ENCODE measurements at places on chromosomes 6 and 20.
A peak's percentile ranks its signal among the peaks of the same experiment; 100 is the strongest.

GRCh38 chr6:24929242-24929641, 6.5 kb downstream of the RIPOR2 start:
- DNase-seq = no peak

DNA sequence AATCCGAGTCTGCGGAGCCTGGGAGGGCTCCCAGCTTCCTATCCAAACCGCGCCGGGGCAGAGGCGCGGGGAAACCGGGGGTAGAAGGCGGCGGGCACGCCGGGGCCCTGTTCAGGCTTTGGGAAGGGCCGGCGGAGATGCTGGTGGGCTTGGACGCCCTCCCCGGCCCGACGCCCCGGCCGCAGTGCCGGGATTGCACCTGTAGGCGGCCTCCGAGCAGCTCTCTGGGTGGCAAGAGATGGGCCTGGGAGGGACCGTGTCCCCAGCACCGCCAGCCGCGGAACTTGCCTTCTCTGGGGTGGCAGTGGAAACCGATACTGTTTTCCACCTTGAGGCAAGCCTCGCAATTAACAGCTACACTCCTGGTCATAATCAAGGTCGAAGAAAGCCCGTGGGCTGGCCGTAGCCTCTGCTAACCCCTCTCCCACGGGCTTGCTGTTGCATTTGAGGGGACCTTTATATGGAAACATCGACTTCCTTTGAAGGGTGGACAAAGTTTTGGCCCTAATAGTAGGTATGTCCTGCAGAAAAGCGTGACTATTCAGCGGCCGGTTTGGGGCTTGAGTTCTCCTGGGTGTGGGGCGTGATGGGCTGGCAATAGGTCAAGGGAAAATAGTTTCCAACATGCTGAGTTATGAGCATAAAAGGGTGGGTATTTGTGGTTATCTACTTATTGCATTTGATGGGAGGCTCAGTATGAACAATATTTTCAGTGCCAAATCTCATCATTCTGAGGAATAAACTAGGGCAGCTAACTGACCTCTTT, 1.1 kb upstream of the JAG1 start:
- peak; percentile 65 for DNase-seq

DNA sequence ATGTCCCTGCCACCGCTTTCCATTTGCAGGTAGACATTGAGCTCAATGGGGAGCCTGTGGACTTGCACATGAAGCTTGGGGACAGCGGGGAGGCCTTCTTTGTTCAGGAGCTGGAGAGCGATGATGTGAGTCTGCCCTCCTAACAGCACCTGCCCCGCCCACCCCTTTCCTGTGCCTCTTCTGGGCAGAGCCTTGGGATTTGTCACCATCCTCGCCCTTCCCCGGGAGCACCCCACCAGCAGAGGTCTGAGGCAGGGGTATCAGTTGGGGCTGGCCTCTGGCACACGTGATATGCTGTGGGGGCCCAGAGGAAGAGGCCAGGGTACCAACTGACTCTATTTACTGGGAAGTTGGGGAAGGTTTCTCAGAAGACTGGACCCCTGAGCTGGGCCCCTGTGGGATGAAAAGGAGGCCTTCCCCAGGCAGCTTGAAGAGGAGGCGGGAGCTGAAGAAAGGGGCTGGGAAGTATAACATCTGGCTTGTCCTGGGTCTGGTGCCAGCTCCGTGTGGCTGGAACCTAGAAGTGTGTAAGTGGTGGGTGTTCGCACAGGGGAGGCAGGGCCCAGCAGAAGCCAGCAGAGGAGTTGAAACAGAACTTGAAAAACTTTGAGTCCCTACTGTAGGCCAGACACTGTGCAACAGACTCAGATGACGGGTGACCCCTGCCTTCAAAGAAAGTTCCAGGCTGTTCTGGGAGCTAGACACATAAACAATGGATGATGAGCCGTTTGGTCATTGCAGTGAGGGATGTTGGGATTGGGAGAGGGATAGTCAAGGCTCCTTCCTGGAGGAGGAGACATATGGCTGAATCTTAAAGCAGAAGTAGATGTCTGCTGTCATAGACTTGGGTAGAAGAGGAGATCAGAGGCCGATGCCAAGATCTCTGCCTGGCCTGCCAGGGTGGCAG, 7.2 kb downstream of the LPIN3 start:
- no peak for DNase-seq

GRCh38 chr20:1456300-1456699, 10.3 kb downstream of the NSFL1C start:
- no peak for DNase-seq

- no peak for DNase-seq
Measured at GRCh38 chr20:35334311-35335101, 42.3 kb upstream of the FAM83C start.

DNA sequence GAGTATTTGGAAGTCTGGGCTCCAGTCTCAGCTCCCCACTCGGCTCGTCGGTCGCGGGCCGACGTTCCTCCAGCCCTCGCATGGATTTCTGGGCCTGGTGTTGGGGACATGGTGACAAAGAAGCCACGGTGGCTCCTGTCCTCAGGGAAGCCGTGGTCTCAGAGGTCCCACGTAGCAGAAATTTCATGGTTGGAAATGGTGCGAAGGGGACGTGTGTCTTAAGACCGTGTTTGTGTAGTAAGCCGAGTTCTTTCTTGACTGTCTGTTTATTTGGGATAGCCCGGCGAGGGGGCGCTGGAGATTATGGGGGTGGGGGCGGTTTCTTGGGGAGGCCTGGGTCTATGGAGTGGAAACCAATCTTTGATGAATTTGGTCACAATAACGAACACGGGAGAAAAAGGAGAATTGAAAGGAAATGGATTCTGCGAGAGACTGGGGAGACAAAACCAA, 23.5 kb upstream of the MAP3K7 start:
- DNase-seq = no peak

DNA sequence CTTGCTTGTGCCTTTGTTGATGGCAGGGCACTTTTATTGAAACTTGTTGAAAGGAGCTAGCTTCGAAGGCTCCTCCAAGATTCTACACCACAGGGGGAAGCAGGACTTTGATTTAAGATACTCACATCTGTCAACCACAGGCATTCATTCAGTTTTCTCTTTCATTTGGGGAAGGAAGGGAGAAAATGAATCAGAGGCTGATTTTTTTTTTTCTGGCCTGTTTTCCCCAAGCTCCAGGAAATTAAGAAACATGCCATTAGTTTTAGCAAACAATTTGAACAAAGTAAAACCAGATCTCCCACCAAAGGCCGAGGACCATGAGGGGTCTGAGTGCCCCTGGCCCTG, 8.7 kb upstream of the APCDD1L start:
- no peak for DNase-seq

- no peak for DNase-seq
Measured at GRCh38 chr6:33633462-33634158, 12.5 kb downstream of the ITPR3 start.

DNA sequence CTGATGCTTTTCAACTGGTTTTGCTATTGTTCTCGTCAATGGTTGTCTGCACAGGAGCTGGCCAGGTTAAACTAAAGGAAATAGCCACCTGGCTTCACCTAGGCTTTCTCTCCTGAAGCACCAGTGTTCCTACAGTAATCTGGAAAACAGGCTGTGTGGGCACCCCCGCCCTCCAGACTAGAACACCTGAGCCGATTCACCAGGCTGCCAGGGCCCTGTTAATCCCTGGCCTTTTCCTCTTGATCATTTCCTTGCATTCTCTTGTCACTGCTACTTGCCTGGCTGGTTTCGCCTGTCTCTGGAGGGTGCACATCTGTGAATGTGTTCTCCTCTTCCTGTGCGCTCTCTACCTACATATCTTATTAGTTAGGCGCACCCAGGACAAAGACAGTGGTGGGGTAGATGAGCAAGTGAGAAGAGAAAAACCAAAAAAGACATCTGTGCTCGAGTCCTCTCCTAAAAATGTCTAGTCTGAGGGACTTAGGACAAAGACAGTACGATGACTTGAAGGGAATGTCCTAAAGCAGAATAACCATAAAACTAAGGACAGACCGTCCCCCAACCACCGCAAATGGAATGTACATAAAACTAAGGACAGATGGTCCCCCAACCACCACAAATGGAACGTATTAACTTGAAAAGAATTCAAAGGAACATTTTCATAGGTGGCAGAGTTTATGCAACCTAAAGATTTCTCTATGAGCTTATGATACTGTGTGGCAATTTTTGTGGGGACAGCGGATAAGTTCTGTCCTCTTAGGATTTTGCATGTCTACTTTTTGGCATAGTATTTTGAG, 45.9 kb upstream of the EMILIN3 start:
- DNase-seq = no peak

- no peak for DNase-seq
Measured at GRCh38 chr6:96157018-96157565, 141.3 kb downstream of the FUT9 start.

GRCh38 chr6:158496700-158497099, 63.2 kb upstream of the TMEM181 start:
- DNase-seq = no peak

Measured in mesothelial cell of epicardium (in vitro differentiated cells).